ENCODE measurements at places on chromosomes 16 and 17. TPM values are rescaled to one million over a fixed set of nuclear protein-coding genes. Genes with fewer than 3 reads are reported as not detected.

DNA sequence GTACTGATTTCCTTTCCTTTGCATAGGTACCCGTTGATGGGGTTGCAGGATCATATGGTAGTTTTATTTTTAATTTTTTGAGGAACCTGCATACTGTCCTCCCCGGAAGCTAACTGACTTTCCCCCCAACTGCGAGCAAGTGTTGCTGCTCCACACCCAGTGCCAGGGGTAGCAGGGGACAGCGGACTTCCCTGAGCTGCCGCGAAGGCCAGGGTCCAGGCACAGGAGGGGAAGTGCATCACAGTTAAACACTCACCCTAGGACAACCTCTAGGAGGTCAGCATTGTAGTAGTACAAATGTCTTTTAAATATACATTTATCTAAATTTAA, 201.7 kb downstream of the NPIPB11 start:
- no peak for DNase-seq

NXPH3 gene
- polyA plus RNA-seq: 1.4 TPM

DNA sequence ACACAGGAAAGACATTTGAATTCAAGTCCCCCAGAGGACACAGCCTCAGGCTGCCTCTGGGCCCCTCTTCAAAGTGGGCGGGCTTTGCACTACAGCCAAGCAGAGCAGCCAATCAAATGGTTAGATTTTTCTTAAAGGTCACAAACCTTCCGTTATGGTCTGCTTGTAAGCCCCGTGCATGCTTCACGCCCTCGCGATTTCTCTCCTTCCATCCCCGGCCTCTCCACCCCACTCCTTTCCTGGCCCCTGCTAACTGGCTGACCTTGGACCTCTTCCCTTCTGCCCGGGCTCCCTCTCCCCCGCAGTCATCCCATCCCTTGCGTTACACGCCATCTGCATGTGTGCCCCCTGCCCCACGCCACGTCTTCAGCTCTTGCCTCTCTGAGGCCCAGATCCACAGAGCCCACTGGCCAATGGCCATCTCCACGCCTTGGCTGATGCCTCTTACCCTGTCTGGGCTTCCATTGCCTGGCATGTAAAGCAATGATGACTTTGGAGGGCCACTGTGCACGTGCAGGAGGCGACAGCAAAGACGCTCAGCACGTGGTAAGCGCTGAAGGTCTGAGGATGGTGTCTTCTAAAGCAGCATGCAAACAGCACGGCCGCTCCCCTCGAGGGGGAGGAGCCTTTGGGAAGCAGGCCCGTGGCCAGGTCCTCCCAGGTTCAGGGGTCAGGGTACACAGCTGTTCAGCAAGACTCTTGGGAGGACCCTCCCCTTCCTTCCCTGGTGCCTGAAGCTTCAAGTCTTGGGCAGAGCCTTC, 86.8 kb downstream of the ZDHHC7 start:
- no peak for DNase-seq

DNA sequence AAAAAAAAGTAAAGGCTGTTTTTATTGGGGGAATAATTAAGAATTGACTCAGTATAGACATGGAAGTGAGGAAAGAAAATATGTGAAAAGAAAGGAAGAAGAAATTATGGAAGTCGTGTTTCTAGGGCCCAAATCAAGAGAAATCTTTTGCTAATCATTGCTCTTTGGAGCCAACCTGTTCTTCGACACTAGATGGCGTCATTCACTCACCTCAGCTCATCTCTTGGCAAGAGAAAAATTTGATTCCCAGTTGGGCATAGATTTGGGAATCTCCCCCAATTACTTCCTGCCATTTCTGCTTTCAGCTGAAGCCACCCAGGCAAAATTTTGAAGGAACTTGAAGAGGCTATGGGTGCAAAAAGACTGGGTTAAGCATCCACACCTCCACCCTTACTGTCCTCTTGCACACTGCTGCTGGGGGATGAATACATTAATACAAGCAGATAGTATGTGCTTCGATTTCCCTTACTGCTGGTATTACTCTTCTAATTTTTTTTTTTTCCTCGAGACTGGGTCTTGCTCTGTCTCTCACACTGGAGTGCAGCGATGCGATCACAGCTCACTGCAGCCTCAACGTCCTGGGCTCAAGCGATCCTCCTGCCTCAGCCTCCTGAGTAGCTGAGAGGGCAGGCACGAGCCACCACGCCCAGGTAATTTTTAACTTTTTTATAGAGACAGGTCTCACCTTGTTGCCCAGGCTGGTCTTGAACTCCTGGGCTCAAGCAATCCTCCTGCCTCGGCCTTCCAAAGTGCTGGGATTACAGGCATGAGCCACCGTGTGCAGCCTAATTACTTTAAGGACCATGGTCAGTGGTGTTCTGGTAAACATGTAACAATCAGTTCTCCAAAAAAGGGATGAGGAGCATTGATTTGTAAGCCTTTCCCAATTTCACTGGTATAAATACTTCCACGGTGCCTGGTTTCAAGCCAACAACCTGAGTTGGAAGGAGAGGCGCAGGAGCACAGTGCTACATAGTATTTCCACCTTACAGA, 13.5 kb downstream of the PSMD7 start:
- DNase-seq: peak; percentile 29

CACNG3 gene
- polyA plus RNA-seq: not detected

KRT20 gene
- polyA plus RNA-seq: 0.37 TPM
